Ovary (tissue), 10 donors: ENCODE measurements at places on chromosomes 3 and 15. TPM values are rescaled to one million over a fixed set of nuclear protein-coding genes. Genes with fewer than 3 reads are reported as not detected.

DNA sequence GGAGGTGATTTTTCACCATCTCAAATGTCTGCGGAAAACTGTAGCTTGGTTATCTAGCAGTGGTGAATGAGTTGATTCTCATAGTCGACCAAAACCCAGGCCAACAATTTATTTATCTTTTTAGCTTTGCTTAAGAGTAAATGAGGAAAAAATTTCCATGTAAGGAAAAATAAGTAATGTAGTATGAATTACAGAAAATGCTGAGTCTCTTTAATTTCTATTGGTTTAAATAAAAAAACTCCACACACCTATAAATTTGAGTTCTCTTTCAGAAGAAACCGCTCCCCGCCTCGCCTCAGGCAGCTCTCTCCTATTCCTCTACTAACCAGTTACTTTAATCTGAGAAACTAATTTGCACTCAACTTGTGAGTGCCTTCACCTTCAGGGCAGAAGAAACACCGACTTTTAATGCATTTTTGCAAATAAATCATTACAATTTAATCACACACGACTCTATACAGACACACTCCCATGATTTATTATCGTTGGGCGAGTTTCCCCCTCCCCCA is 540 bp upstream of the RSRC1 start:
- H3K27me3 ChIP-seq = peaks cover 1% of the 10 kb centered on the region
- no peak for DNase-seq
- no peaks in the 10 kb centered on the region for H3K36me3 ChIP-seq
- peaks cover 6% of the 10 kb centered on the region for H3K4me1 ChIP-seq

GAP43 gene
- polyA plus RNA-seq = 0.21 TPM

- DNase-seq = no peak
- no peak overlapping the region for H3K4me3 ChIP-seq
- no peaks in the 10 kb centered on the region for H3K4me1 ChIP-seq
- H3K27ac ChIP-seq = no peak overlapping the region
- no peaks in the 10 kb centered on the region for H3K27me3 ChIP-seq
- no peaks in the 10 kb centered on the region for H3K36me3 ChIP-seq
Observed at GRCh38 chr3:134307425-134307824, 56.8 kb upstream of the RYK start.

DNA sequence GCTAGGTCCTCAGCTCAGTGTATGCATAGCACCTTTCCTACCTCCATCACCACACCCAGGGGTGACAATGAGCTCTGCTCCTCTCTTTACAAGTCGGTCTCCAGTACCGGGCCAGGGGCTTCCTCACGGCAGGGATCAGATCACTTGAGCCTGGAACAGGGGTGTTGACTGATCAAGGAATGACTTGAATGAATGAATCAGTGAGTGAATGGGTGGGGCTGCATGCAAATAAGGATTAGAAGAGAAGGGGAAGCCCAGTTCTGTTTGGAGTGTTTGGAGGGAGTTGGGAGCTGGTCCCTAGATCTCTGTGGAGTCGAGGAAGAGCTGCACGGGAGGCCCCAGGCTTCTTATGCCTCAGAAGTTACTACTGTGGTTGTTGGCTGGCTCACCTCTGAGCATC is 87.0 kb downstream of the TMEM266 start:
- DNase-seq = no peak
- H3K27ac ChIP-seq = no peak overlapping the region
- peaks cover 3% of the 10 kb centered on the region for H3K4me1 ChIP-seq
- H3K36me3 ChIP-seq = no peaks in the 10 kb centered on the region

- H3K36me3 ChIP-seq = no peaks in the 10 kb centered on the region
- H3K27me3 ChIP-seq = no peaks in the 10 kb centered on the region
- no peaks in the 10 kb centered on the region for H3K4me1 ChIP-seq
- DNase-seq = no peak
- no peak overlapping the region for H3K4me3 ChIP-seq
- H3K27ac ChIP-seq = no peak overlapping the region
Observed at GRCh38 chr15:100502651-100503050, 26.1 kb downstream of the CERS3 start.

DNA sequence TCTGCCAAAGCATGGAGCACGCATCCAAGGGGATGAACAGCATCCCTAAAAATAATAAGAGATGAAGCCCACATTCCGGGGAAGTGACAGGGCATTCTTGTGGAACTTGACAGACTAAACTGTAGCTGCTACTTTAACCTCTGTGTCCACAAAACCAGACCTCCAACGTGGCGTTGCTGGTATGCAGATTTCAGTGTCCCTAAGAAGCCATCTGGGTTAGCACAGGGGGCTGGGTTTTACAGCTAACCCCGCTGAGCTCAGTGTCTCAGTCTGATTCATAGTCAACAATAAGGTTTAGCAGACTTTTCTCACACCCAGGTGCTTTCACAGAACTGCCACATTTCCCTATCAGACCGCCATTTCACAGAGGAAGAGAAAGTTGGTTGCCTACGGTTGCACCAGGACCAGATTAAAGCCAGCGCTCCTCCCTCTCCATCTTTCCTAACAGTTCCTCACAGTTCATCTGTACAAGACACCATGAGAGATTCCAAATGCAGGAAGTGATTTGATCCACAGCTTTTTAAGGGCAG is 61.6 kb upstream of the CTDSPL start:
- no peak overlapping the region for H3K4me3 ChIP-seq
- H3K27me3 ChIP-seq = no peaks in the 10 kb centered on the region
- no peak overlapping the region for H3K27ac ChIP-seq
- DNase-seq = no peak
- no peaks in the 10 kb centered on the region for H3K36me3 ChIP-seq

GRCh38 chr3:55044486-55044885 is 116.6 kb upstream of the LRTM1 start:
- no peak for DNase-seq
- no peak overlapping the region for H3K27ac ChIP-seq
- no peaks in the 10 kb centered on the region for H3K4me1 ChIP-seq
- H3K4me3 ChIP-seq = no peak overlapping the region

DNA sequence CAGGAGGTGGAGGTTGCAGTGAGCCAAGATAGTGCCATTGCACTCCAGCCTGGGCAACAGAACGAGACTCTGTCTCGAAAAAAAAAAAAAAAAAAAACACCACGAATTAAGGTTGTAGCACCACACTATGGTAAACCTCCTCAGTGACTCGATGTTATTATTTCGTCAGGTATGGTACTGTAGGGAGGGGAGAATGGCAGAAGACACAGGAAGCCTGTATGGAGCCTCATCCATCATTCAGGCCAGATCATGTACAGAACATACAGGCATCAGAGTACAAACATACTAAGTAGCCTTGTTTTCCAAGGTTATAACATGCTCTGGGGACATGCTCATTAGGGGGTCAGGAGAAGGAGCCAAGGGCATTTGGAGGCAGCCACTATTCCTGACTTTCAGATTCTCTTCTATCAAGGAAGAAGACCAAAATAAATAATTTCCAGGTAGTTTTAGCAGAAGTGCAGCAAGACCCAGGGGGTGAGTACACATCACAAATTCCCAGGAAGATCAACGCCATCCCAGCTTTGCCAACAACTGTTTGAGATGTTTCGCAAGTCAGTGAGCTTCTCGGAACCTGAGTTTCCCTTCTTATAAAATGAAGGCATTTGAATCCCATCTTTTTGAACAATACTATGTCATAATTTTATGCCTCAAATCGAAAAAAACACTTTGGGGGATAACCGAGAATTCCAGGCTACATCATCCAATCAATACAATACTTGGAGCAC is 79.8 kb downstream of the FOXP1 start:
- H3K4me1 ChIP-seq = peaks cover 5% of the 10 kb centered on the region
- H3K27ac ChIP-seq = no peak overlapping the region
- H3K36me3 ChIP-seq = no peaks in the 10 kb centered on the region
- no peak overlapping the region for H3K4me3 ChIP-seq
- H3K27me3 ChIP-seq = no peaks in the 10 kb centered on the region

GRCh38 chr3:116302087-116302747 is 143.1 kb downstream of the LSAMP start:
- no peaks in the 10 kb centered on the region for H3K27me3 ChIP-seq
- DNase-seq = no peak
- H3K4me1 ChIP-seq = no peaks in the 10 kb centered on the region
- H3K36me3 ChIP-seq = no peaks in the 10 kb centered on the region
- no peak overlapping the region for H3K4me3 ChIP-seq

GRCh38 chr3:194540274-194540905 is 53.6 kb upstream of the ATP13A3 start:
- no peak overlapping the region for H3K4me3 ChIP-seq
- peak; percentile 20 for DNase-seq
- peaks cover 1% of the 10 kb centered on the region for H3K4me1 ChIP-seq
- H3K27me3 ChIP-seq = no peaks in the 10 kb centered on the region

DNA sequence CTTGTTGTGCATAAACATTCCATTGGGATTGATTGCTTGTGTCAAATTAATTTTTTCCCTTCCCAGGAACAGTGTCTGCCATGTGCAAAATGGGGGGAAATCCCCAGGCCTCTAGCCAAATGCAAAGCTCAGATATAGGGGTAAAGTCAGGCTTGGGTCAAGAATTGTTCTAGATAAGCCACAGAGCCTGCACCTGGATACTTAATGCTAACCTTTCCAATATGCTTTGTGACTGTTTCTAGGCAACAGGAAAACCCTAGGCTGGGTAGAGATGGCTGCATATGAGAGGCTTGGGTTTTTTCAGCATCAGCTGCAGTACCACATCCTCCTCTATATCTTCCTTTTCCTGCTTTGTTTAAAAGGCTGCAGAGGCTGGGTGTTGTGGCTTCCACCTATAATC is 61.9 kb upstream of the ROPN1 start:
- no peak for DNase-seq
- H3K4me3 ChIP-seq = no peak overlapping the region
- no peak overlapping the region for H3K27ac ChIP-seq
- H3K27me3 ChIP-seq = no peaks in the 10 kb centered on the region

- no peaks in the 10 kb centered on the region for H3K27me3 ChIP-seq
- no peaks in the 10 kb centered on the region for H3K36me3 ChIP-seq
- H3K4me3 ChIP-seq = no peak overlapping the region
- no peaks in the 10 kb centered on the region for H3K4me1 ChIP-seq
- no peak for DNase-seq
Observed at GRCh38 chr3:98954791-98955604, 53.5 kb upstream of the DCBLD2 start.

DNA sequence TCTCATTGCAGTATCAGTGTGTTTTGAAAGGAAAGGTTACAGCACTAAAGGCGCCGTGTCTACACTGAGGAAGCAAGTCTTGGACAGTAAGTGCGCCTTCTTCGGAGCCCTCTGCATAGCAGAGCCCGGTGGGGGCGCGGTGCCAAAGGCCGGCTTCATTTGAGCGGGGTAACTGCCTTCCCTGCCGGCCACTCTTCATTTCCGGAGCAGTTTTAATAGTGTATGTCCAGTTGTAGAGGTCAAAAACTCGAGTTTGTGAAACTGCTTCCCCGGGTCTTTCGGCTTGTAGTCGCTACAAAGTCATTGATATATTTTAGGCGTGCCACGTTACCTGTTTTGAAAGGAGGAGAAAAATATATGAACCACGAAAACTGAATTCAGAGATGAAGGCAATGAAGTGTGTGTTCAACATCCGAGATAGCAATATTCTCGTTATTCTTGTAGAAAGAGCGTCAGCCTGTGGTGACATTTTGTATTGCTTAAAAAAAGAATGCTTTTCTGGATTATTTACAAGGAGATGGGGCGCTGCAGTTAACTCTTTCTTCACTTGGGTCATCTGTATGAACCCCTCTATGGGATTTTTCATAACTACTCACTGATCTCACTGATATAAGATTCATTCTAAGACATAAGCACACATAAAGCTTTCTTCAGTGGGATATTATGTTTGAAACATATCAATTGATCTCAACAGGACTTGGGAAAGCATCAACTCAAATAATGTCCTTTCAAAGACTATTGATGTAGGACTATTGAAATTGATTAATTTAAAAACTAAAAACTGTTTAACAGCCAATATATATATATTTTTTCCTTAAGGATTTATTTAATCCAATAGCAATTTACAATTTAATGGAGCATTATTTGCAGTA is 3.0 kb downstream of the ALCAM start:
- peak; percentile 81 for DNase-seq
- peak overlapping the region; percentile 67 for H3K4me3 ChIP-seq
- H3K27me3 ChIP-seq = no peaks in the 10 kb centered on the region
- no peaks in the 10 kb centered on the region for H3K4me1 ChIP-seq
- no peaks in the 10 kb centered on the region for H3K36me3 ChIP-seq
- H3K27ac ChIP-seq = no peak overlapping the region

GRCh38 chr3:14890476-14890875 is 56.9 kb upstream of the NR2C2 start:
- no peak for DNase-seq
- H3K27ac ChIP-seq = no peak overlapping the region
- no peaks in the 10 kb centered on the region for H3K4me1 ChIP-seq

DNA sequence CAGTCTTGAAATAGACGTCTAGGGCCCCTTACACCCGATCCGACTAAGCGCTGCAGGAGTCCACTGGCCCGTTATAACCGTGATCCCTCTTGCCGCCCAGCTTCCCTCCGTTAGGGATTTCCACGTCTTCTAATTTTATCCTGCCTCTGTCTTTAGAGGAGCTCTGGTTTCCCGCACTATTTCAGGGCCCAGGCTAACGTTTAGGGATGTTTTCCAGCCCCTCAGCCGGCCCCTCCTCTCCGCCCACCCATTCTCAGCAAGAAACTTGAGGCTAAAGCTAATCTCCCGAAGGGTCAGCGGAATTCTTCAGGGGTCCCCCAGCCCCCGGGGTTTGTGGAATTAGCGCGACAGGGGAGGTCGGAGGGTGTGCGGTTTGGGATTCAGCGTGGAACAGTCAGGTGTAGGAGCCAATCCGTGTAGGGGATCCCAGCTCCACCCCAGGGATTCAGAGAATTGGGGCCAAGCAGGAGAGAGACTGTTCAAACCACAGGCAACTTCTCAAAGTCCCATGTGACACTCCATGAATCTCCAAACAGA is 1.6 kb downstream of the PTX3 start:
- H3K4me1 ChIP-seq = peaks cover 2% of the 10 kb centered on the region
- no peaks in the 10 kb centered on the region for H3K36me3 ChIP-seq
- H3K27me3 ChIP-seq = no peaks in the 10 kb centered on the region
- no peak for DNase-seq
- H3K4me3 ChIP-seq = peak overlapping the region; percentile 27

PLA2G4E gene
- 0.02 TPM for polyA plus RNA-seq

FOXB1 gene
- not detected for polyA plus RNA-seq

SHC4 gene
- polyA plus RNA-seq = 0.38 TPM

- peaks cover 2% of the 10 kb centered on the region for H3K4me1 ChIP-seq
- no peak overlapping the region for H3K27ac ChIP-seq
- H3K27me3 ChIP-seq = no peaks in the 10 kb centered on the region
- no peaks in the 10 kb centered on the region for H3K36me3 ChIP-seq
- H3K4me3 ChIP-seq = peak overlapping the region; percentile 67
- DNase-seq = peak; percentile 86
Observed at GRCh38 chr3:184380185-184380626, 352 bp downstream of the CHRD start.

GRCh38 chr3:61141697-61142096 is 109.6 kb downstream of the FHIT start:
- no peak overlapping the region for H3K27ac ChIP-seq
- DNase-seq = no peak
- H3K27me3 ChIP-seq = no peaks in the 10 kb centered on the region
- H3K4me1 ChIP-seq = no peaks in the 10 kb centered on the region
- H3K36me3 ChIP-seq = no peaks in the 10 kb centered on the region
